ENCODE measurements at places on chromosomes 4 and X. TPM values are rescaled to one million over a fixed set of nuclear protein-coding genes. Genes with fewer than 3 reads are reported as not detected.

GRCh38 chr4:111675746-111676145, 469.5 kb upstream of the FAM241A start:
- DNase-seq, result no peak

DNA sequence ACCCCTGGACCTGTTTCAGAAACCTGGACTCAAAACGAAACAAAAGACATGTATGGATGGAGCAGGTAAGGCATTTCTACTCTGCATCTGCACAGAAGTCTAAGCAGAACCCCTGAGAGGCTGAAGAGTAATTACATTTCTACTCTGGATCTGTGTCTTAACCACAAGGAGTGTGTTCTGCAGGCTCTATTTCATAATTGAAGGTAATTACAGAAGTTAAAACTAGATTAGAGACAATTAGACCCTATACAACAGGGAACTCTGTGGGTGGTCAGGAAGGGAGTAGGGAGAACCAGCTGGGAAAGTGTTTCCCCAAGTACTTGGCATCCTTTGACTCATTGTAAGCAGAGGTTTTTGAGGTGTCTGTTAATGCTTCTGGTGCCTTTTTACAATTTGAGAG, 69.8 kb downstream of the IGSF1 start:
- DNase-seq, result no peak

DNA sequence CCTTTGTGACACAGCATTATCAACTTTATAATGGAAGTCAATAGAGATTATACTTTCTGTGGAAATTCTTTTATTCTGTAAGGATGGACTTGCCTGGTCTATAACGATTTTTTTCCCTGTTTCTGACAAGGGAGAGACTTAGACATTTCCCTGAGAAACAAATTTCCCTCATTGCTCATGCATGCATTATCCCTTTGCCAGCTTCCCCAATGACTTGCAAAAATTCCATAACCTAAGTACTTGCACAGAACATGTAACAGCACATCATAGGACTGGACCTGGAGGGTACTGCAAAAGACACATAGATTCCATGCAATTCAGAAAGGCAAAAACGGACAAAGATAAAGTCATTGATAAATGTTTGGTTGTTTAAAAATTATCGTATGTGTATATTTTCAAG, 166.7 kb downstream of the FHIP1A start:
- no peak for DNase-seq

GRCh38 chrX:13898603-13899002, 81.7 kb upstream of the GPM6B start:
- DNase-seq, result no peak

DNA sequence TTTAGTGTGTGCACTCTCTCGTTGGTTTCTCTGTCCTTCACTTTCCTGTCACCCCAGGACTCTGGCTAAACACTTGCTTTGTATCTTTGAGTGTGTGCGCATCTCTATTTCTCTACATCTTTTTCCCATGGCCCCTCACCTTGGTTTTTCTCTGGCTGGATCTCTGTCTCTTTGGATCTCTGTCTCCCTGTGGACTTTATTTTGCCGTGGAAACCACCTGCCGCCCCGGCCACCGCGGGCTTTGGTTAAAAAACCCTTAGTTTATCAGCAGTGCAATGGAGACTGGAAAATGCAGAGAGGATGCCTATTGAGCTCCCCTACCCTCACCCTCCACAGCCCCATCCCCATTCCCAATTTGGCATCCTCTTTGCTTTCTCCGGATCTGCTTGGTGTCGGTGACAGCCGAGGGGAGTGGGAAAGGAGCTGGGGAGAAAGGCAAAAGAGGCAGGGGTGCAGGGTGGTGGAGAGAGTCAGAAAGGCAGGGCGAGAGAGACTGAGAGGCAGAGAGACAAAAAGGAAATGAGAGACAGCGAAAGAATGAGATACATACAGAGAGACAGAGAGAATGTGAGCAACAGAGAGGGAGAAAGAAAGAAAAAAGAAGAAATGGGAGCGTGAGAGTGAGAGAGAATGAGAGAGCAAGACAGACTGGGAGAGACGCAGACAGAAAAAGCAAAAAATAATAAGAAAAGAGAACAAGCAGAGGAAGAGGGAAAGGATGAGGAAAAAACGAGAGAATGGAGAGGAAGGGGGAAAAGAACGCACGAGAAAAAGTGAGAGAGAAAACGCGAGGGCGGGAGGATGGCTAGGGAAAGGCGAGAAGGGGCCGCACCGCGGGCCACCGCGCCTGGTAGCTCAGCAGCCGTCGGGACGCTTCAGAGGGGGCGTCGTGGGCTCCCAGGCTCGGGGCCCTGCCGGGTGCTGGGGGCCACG, 688 bp downstream of the GPR101 start:
- DNase-seq, result no peak

Gene CACNA1F
- total RNA-seq, result not detected

Gene FAM149A
- 18.3 TPM for total RNA-seq

Gene MAGED4
- total RNA-seq, result 8.3 TPM

Gene MAGEH1
- 35.0 TPM for total RNA-seq
